ENCODE measurements at places on chromosomes 12 and 14. TPM values are rescaled to one million over a fixed set of nuclear protein-coding genes. Genes with fewer than 3 reads are reported as not detected.
A peak's percentile ranks its signal among the peaks of the same experiment; 100 is the strongest.

The KCNH3 gene
- 0.35 TPM for total RNA-seq

GRCh38 chr14:61622051-61622450, 73.3 kb upstream of the HIF1A start:
- DNase-seq, result no peak

DNA sequence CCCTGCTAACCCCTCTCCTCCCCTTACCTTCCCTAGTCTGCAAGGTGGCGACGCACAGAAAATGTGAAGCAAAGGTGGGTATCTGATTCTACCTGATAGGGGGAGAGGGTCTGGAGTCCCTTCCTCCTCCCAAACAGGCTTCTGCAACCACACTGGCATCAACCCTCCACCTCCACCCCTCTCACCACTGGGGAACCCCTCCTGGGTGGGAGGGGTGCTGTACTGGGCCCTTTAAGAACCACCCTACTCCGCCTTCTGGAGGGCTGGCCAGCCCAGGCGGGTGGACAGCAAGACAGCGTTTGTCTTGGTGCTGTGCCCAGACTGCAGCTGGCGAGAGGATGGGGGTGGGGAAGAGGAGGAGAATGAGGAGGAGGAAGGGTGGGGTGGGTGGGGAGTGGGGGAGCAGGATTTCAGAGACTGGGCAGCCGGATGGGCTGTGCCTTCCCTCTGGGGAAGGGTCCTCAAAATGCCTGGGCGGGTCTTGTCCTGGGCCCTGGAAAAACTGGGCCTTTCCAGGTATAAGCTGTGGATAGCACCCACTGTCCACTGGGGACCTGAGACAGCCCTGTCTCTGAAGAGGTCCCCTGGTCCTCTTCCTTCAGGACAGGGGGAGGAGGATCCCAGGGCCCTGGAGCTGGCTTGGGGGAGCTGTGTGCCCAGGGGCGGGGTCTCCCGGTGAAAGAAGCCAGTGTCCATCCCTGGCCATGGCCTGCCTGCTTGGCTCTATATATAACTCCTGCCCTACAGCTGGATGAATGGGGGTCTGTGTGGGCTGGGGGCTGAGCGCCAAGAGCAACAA, 2.8 kb downstream of the TNS2 start:
- DNase-seq, result peak; percentile 70

DNA sequence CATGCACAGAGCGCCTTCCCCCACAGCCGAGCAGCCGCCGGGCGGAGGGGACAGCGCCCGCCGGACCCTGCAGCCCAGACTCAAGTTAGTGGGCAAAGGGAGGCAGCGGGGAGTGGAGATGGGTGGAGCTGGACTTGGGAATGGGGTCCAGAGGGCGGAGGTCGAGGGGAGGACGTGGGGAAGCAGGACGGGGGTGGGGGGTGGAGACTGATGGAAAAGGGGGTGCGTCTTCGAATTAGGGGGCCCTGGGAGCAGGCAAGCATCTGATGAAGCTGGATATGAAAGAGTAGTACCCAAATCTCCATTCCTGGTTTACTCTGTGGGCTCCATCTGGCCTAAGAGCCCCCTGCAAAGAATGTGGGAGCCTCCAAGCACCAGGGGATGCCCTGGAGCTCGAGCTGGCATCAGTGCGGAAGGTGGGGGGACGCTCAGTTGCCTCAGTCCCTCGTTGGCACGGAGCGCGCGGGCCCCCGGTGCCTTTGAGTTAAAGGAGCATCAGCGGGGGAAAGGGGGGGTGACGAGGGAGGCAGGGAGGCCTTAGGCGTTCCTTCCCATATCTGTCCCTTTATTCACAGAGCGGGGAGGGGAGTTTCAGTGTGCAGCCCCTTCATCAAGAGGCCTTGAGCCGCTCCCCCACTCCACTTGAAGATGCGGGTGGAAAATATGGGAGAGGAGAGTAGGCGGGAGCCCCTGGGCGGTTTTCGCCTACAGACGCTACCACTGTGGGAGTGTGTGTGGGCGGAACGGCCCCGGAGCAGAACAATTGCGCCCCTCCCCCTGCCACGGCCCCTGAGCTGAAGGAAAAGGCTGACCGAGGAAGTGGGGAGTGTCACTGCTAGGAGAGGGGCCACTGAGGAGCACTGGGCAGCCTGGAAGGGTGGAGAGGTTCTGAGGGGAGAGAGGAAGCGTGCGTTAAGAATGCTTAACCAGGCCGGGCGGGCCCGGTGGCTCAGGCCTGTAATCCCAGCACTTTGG, 644 bp downstream of the NAB2 start:
- DNase-seq, result no peak

The GALNT16 gene
- 15.8 TPM for total RNA-seq

- no peak for DNase-seq
These were observed 43.7 kb downstream of the LTBP2 start for GRCh38 chr14:74568380-74568649.

DNA sequence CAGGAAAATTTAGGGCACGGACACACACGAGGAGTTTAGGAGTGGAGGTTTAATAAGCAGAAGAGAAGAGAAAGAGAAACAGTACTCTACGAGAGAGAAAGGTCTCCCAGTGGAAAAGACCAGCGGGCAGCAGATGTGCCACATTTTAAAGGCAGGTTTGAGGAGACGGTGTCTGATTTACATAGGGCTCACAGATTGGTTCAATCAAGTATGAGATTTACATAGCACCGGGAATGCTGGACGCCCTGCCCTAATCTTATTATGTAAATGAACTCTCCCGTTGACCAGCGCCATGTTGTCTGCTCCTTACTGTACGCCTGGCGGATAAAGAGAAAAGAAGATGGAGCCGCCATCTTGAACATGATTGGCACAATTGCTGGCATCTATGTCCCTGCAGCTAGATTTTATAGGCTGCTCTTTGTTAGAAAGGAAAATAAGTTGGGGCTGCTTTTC, 17.9 kb downstream of the NFKBIA start:
- DNase-seq, result no peak

The TOMM20L gene
- total RNA-seq, result not detected

GRCh38 chr14:44657696-44658388, 150.8 kb upstream of the FSCB start:
- no peak for DNase-seq

DNA sequence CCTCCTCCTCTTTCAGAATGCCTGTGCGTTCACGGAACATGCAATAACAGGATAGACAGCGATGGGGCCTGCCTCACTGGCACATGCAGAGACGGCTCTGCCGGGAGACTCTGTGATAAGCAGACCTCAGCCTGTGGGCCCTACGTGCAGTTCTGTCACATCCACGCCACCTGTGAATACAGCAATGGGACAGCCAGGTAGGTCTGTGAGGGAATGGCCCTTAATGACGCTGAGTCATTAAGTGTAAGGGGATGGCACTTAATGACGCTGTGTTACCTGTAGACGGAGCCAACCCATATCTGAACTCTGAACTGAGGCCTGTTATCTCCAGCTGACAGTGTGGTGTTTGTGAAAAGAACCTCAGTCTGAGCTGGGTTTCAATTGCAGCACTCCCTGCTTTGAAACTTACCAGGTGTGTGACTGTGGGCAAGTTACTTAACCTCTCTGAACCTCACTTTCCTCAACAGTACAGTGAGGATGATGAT, 86.9 kb downstream of the STAB2 start:
- DNase-seq, result no peak

DNA sequence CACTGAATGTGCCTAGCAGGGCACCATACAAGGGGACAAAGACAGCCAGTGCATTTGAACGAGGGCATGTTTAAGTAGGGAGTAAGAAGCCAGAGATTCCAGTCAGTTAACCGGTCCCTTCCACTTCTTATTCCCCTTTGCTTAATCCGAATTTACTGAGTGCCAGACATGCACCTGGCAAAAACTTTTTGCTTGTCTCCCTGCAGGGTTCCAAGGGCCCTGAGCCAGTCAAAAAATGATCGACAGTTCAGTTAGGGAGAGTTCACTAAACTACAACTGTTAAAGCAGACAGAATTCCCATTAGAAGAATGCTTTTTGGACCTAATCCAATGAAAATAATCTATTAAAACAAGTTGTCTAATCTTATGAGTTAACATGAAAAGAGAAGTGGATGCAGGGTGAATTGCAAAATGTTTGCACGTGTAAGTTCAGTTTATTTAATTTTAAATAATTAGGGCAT, 193.8 kb downstream of the TMTC2 start:
- DNase-seq, result no peak

The KLHL33 gene
- 0.14 TPM for total RNA-seq

GRCh38 chr14:74478996-74479635, 14.0 kb downstream of the NPC2 start:
- no peak for DNase-seq

The LTB4R gene
- 8.9 TPM for total RNA-seq

The ADCY4 gene
- total RNA-seq, result 28.7 TPM

DNA sequence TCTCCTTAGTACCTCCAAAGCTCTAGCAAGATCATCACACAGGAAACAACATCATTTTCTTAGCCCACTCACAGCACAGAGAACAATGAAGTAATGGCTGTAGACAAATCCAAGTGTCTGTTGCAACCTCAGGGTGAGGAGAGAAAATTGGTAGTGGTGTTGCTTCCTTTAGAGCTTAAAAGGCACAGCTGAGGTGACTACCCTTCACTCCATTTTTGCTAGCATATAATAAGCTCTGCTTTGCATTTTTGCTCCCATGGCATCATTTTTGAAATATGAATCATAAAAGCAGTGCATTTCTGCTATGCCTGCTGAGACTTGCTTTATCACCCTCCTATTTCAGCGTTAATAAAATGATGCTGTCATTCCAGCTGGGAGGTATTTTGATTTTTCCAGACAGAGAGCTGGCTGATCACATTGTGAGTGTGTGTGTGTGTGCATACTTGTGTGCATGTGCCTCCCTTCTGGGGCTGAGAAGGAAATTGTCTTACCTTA, 18.5 kb upstream of the PCNX1 start:
- DNase-seq, result no peak

DNA sequence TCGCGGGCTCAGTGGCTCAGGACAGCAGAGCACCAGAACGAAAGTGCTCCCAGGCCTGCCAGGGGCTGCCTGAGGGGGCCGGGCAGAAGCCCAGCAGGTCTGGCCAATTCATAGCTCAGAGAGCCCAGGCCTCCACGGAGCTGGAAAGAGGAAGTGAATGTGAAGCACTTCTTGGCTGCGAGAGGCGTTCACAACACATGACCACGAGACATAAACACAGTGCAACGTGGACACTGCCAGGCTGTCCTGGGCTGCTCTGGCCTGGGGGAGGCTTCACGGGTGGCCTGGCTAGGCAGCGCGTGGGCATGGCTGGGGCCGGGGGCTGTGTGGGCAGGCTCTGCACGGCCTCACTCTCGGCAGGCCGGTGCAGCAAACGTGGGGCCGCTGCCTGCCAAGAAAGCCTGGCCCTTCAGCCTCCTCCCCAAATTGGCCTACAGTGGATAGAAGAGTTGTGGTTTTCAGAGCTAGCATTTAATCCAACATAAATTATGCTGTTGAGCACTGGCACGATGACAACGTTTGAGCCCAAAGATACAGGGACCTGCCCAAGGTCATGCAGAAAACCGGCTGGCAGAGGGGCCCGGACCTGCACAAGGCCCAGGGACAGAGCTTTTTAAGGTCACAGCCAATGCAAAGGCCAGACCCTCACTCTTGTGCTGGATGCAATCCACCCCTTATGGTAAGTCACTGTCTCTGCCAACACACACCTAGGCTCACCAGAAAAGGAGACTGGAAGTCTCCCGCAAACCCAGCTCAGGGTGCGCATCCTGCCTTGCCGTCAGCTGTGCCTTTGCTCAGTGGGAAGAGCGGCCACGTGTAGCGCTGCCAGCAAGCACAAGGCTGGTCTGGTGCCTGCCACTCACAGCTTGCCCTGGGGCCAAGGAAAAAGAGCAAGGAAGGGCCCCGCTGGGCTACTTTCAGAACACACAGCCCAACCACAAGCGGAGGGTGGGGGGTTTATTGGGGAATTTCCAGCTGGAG, 8.6 kb downstream of the SLC25A29 start:
- DNase-seq, result peak; percentile 50

DNA sequence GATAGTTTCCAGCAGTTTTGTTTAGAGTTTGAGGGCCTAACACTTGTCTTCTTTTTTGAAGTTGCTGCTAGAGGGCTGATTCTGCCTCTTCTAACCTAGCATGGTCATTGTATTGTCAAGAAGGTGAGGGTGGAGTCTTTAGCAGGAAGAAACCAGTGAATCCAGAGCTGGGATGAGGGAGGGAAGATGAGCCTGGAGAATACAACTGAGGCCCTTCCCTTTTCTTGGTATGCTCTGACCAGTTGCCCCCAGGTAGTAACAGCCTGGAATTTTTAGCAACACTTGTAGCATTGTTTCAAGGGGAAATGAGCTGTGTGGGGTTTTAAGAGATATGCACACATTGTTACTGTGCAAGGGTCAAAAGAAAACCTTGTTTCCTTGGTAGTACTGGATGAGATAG, 9.0 kb downstream of the FLVCR2 start:
- DNase-seq, result no peak

- DNase-seq, result no peak
These were observed 44.8 kb upstream of the NR2C1 start for GRCh38 chr12:95118138-95118787.

The IFNG-AS1 gene
- not detected for total RNA-seq

- no peak for DNase-seq
These were observed 49.2 kb upstream of the BCAT1 start for GRCh38 chr12:24997970-24998582.

The RNFT2 gene
- 1.1 TPM for total RNA-seq

The NTN4 gene
- 79.2 TPM for total RNA-seq

The KRT75 gene
- not detected for total RNA-seq

The TMPRSS12 gene
- not detected for total RNA-seq

The LRCOL1 gene
- not detected for total RNA-seq

DNA sequence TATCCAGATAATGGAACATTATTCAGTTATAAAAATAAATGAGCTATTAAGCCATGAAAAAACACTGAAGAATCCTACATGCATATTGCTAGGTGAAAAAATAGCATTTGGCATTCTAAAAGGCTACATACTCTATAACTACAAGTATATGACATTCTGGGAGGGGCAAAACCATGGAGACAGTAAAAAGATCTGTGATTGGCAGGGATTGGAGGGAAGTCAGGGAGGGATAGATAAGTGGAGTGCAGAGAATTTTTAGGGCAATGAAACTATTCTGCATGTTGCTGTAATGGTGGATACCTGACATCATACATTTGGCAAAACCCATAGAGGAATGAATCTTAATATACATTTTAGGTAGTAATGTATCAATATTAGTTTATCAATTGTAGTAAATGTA, 63.1 kb upstream of the SLC38A2 start:
- no peak for DNase-seq

DNA sequence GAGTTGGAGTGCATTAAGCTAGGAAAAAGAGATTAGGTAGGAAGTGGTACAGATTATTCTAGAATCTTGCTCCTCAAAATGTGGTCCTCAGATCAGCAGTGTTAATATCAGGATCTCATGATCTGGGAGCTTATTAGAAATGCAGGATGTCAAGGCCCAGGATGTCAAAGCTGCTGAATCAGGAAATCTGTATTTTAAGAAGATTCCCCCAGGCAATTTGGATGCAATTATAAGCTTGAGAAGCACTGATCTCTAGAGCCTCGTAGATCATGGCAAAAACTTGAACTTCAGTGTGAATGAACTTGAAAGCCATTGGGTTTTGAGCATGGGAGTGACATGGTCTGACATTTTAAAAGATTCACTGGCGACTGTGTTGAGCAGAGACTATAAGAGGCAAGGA, 6.6 kb downstream of the NCAPD2 start:
- DNase-seq, result no peak

The RECQL gene
- total RNA-seq, result 55.3 TPM

- DNase-seq, result no peak
These were observed 3.7 kb downstream of the GZMB start for GRCh38 chr14:24630087-24630871.
